ENCODE measurements at places on chromosomes 1 and 21. TPM values are rescaled to one million over a fixed set of nuclear protein-coding genes. Genes with fewer than 3 reads are reported as not detected.

GRCh38 chr1:207670192-207670591 is 25.3 kb downstream of the CR1L start:
- no peak for DNase-seq

Gene KRTAP19-1
- total RNA-seq, result not detected

DNA sequence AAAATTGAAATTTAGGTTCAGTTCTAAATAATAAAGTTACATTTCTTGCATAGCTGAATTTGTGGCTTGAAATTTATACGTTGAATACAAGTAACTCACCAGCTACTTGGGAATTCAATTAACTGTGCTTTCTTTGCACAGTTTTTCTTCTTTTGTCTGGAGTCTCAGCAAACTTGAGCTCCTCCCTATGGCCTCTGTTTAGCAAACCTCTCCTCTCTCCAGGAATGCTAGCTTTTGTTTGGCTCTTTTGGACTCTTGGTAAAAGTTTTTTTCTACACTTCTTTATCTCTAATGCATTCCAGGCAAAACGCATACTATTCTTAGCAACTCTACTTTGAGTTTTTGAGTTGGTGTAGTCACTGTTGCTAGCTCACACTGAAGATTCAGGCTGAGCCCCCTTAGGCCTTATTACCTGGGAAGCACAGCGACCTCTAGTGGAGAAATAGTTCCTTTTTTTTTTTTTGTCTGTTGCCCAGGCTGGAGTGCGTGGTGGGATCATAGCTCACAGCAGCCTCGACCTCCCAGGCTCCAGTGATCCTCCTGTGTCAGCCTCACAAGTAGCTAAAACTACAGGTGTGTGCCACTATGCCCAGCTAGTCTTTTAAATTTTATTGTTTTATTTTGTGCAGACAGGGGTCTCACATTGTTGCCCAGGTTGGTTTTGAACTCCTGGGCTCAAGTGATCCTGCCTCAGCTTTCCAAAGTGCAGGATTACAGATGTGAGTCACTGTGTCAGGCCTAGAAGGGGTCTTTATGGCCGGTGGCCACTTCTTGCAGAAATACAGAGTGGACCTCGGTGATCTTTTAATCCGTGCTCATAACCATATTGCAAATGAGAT is 61.7 kb downstream of the CASQ2 start:
- no peak for DNase-seq

DNA sequence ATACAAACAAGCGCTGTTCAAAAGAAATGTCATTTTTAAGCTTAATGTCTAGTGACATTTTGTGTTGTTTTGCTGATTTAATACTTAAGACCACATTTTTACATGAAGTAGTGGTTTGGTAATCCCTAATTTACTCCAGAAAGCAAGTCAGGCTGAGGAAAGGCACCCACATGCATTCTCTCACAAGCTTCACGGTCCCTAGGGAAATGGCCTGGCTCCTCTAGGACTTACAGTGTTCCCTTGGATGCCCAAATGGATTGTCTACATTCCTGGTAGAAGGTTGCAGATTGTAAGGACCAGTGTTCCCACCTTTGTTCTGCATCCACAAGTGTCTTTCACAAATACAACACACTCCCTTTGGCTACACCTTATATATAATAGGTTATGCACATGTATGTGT is 9.5 kb downstream of the GPSM2 start:
- no peak for DNase-seq

GRCh38 chr21:45004059-45004422 is 64.2 kb downstream of the SLX9 start:
- DNase-seq, result peak; percentile 18

- peak; percentile 28 for DNase-seq
These were observed 21.7 kb upstream of the PEF1 start for GRCh38 chr1:31666263-31666963.

- DNase-seq, result peak; percentile 63
These were observed 108.3 kb downstream of the POU2F1 start for GRCh38 chr1:167328816-167329483.

- no peak for DNase-seq
These were observed 64.4 kb downstream of the FAAP20 start for GRCh38 chr1:2130156-2130555.

Gene PTPN7
- total RNA-seq, result not detected

Gene DVL1
- 124 TPM for total RNA-seq

DNA sequence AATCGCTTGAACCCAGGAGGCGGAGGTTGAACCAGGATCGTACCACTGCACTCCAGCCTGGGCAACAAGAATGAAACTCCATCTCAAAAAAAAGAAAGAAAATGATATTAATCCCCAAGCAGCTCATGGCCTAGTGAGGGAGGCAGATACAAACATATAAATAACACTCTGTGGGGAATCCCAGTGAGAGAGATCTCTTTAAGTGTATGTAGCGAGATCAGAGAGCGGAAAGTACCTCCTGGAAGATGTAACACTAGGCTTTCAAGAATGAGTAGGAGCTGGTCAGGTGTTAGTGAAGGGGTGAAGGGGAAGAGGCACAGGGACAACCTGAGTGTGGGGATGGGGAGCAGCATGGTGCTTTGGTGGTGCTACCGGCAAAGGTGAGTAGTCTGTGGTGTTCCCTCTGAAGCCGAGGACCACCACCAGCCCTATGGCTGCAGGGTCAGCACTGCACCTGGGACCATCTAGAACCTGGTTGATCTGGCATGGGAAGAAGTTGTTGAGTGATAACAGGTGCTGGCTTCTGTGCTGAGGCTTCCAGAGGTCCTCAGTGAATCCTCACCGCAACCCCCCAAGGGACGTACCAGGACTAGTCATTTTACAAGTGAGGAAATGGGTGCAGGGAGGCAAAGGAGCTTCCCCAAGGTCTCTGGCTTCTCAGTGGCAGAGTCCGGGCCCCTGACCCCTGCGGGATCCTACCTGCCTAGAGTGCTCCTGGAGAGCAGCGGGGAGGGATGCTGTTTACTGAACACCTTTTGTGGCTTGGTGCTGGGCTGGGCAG is 367.6 kb upstream of the VAMP3 start:
- DNase-seq, result no peak

GRCh38 chr1:108691942-108692723 is at the start of gene PRPF38B:
TSS of gene PRPF38B (plus strand) at chr1:108692310. CDS start at chr1:108692592, 282 bp downstream.
- DNase-seq, result peak; percentile 95

Gene FBXO44
- total RNA-seq, result 51.7 TPM

DNA sequence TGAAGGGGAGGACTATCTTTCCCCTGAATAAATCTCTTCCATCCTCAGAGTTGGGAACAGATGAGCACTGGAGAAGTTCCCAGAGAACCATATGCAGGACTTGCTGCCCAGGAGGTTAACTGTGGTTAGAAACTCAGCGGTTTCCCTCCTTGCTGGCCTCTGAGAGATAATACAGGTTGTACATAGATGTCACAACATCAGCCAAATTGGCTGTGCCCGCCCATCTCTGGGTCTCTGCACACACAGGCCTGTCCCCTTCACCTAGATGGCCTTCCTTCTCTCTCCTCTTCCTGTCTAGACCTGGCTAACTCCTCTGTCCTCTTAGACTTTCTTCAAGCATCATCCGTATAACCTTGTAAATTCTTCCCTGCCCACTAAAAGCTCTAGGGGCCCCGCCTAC is 5.7 kb downstream of the RGS5 start:
- DNase-seq, result no peak

Gene SGIP1
- 75.2 TPM for total RNA-seq
